Neural crest cell (in vitro differentiated cells): ENCODE measurements at places on chromosomes 7 and 10. TPM values are rescaled to one million over a fixed set of nuclear protein-coding genes. Genes with fewer than 3 reads are reported as not detected.

The LIPN gene
- not detected in 2 replicates for total RNA-seq

The WNT8B gene
- total RNA-seq = 3.8 and 4.2 TPM in 2 replicates

The MINDY4 gene
- total RNA-seq = 8.6 and 9.2 TPM in 2 replicates

The BLNK gene
- total RNA-seq = not detected in 2 replicates
